ENCODE measurements at places on chromosomes 4 and X.

DNA sequence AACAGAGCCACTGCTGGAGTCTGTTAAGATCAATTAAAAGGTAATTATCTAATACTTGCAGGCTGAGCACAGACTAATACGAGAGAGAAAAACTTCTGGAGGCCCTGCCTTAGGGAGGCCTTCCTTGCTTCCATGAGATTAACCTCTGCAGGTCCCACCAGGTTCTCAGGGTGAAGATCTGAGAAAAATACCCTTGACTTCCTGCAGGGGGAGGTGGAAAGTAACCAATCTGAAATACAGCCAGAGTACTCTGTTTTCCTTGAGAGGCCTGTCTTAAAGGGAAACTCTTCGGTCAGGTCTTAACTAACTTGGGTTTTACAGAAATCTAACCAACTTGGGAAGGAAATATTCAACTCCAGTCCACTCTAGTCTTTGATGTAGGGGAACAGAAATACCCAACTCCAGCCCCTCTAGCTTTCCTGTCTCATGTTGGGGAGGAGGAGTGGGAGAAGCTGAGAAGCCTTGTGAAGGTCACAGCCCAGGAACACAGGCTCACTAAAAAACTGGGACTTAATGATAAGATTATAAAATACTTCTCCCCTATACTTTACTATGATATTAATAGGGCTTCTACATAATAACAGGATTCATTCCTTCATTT is 77.1 kb downstream of the TBCK start:
- DNase-seq = no peak

DNA sequence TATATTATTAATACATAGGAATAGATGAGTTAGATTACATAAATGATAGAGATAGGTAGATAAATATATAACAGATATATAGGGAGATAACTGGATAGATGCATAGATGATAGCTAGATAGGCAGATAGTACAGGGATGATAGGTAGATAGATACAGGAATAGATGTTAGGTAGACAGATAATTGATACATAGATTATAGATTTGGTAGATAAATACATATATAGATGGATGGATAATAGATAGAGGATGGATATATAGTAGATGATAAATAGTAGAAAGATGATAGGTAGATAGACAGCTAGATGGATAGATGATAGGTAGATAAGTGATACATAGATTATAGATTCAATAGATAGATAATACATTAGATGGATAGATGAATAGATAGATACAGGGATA is 283.6 kb downstream of the SHOX start:
- no peak for DNase-seq

- no peak for DNase-seq
Observed at GRCh38 chrX:108811891-108812290, 75.5 kb upstream of the IRS4 start.

- DNase-seq = no peak
Observed at GRCh38 chr4:28665306-28665705, 1804.7 kb downstream of the STIM2 start.

DNA sequence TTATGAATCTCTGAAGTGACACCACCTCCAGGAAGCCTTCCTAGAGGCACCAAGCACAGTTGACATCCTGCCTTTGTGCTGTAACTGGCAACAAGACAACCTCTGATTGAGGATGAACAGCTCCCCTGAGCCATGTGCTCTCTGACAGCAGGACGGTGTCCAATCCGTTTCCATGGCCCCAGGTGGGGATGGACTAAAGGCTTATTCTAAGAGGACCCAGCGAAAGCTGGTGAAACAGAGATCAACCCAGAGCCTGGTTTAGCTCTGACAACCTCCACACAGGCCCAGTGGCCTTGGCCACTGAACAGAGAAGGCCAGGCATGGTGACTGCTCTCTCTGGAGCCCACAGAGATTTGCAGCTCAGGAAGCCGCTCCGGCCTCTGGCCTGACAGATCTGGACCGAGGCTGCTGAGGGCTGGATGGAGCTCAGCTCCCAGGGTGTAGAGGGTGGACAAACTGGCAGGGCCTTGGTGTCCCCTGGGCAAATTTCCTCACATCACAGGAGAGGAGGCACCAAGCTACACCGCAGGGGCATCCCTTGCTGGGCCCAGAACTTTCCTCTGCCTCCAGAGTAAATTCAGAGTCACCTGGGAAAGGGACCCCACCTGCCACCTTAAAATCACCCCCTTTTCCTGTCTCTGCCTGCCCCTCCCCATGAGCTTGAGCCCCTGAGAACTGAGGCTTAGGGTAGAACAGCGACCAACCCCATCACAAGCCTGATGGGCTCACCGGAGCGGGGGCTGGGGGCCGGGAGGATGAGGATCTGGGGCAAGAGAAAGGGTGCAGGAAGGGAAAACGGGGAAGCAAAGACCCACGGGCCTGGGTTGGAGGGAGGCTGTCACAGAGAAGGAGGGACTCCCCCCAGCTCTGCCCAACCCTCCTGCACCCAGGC is 40.2 kb downstream of the HMX1 start:
- DNase-seq = no peak

DNA sequence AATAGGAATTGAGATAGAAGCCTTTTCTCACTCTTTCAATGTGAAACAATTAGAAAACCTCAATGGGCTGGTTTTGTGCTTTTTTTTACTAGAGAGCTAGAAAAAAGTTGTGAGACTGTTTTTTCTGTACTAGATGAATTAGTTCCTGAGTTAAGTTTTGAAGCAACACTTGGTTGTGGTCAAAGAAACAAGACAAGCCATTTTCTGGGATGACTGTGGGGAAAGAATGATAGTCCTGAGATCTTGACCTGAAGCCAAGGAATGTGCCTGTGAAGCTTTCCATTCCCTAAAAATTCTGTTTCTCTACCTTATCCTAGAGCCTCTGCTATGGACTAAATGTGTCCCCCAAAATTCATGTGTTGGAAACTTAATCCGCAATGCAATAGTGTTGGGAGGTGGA is 157.8 kb upstream of the TLL1 start:
- DNase-seq = no peak

GRCh38 chr4:125200556-125200955 is 114.2 kb upstream of the FAT4 start:
- no peak for DNase-seq

DNA sequence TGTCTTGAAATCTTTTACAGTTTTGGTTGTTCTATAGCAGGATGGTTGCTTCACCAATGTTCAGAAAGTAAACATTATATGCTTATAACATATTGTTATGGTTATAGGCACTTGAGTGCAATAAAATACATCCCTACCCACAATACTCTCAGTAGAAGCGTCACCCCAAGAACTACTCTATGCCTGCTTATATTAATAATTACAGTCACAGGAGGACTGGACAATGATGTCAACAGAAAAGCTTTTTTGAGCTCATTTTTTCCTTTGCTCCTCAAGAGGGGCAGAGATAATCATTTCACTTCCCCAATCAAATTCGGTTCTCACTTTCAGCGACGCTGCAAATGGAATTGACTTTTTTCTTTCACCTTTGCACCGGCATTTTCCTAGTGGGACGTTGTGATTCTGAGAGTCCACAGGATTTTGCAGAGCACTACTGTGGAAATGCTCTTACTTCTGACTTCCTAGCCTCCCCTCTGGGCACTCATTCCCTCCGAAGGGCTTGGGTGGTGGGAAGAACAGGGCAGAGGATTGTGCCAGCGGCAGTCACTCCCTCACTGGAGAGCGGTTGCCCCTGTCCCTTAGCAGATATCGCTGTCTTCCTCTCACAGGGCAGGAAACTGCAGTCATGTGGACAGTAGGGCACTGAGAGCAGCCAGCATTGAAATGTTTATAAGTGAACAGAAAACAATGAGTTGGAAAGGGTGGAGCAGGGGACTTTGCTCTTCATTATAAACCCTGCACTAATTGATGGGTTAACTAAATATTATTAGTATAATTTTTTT is 24.9 kb upstream of the SGMS2 start:
- DNase-seq = no peak

GRCh38 chrX:10199212-10199611 is 42.4 kb downstream of the CLCN4 start:
- no peak for DNase-seq

- no peak for DNase-seq
Observed at GRCh38 chrX:151929126-151929525, 16.4 kb downstream of the MAGEA4 start.

DNA sequence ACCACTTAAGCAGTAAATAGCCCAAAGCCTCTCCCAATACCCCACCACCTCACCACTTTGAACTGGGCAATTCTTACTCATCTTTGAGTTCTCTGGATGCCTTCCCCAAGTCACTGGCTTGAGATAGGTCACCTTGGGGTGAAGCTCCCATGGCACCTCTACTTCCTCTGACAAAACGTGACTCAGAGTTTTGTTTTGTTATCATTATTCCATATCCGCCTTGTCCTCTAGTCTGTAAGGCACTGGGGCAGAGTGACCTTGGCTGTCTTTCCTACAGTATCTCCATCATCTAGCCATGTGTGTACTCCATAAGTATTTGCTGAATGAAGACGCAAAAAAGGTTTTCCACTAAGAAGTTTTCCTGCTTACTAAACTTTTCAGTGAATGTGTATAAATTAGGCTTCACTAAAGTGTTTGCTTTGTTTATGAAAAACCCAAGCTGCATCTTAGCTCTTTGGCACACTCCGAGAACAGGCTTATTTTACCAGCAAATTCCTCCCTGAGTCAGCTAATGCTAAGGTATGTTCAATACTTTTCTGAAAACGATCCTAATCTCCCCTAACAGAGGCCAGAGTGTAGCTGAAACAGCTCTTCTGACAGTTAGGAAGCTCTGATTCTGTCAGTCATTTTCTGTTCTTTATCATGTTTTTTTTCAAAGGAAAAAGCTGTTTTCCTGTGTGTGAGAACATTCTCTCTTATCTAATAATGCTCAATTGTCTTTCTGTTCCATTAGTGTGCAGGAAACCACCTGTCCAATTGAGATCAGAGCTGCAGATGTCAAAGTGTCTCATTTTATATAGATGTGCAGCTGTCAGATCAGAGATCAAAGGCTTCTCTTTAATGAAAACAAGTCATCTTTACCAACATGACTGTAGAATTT is 30.2 kb upstream of the TSPAN5 start:
- no peak for DNase-seq

DNA sequence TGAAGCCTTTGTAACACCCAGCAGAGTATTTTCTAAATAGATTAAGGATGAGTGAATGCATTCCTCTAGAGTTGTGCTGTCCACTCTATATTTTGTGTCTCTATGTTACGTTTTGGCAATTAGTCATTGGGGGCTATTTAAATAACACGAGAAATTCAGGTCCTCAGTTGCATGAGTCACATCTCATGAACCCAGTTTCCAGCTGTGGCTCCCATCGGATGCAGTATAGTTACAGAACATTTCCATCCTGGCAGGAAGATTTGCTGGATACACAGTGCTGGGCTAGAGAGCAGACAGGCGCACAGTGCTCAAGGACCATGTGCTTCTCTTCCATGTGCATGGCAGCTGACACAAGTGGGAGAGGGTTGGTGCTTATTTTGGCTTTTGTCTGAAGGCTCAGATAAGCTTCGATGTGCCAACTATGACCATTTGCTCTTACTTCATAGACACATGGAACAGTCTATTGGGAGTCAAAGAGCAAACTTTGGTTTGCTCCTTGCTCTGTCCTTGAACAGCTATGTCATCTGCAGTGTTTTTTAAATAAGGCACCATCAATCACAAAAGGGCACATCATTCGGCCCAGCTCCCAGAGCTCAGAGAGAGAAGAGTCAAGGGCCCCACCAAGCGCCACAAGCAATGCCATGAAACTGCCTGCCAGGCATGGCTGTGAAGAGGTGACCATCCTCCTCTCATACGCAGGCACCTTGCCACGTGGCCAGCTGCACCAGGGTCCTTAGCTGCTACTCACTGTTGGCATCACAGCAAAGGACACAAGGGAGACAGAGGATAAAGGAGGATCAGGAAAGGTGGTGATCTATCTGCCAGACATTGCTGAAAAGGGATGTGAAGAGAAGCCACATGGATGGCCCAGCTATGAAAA is 8.1 kb upstream of the STS start:
- DNase-seq = no peak

DNA sequence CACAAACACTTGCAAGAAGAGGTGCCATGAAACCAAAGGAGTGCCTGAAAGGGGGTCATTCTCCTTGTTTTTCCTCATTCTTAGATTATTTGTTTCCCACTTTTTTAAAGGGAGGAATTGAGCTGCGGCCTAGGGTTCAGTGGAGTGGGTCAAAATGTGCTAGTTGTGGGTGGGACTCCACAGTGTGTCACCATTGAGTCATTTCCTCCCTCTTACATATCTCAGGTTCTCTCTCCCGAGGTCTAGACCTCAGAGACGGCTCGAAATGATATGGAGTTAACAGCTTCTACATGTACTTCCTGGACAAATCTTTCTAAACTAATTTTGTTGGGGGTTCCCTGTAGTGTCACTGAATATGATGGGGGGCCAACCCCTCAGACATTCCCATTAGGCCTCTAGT is 328.4 kb upstream of the SPANXN1 start:
- no peak for DNase-seq

DNA sequence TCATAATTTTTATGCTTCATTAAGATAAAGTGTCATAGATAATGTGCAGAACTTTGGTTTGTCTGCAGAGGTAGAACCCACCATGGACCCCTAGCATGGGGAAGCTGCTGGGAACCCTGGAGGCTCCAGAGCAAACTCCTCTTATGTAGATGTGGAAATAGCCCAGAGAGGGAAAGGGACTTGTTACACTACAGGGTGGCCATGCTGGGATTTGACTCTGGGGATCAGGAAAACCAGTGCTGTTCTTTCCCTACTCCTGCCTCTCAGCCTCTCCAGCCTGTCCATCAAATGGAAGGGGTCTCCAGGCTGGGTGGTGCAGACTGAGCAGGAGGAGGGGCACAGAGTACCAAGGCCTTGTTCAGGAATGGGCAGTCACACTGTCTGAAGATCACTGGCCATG is 54.2 kb downstream of the MSX1 start:
- DNase-seq = no peak

DNA sequence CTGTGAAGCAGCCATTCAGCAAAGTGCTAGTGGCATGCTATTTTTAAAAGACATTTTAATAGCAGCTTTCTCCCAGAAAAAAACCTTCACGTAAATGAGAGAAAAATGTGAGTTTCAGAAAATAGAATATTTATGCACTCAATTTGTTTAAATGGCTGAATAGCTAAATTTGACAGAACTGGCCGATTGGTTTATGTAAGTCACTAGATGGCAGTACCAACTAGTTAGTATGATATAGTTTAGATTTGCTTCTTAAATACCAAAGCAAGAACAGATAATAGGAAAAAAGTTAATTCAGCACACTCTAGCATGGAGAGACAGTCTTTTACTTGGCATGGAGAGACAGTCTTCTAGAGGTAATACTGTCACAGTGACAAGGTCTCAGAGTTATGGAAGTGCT is 250.1 kb downstream of the SNCA start:
- DNase-seq = no peak

GRCh38 chr4:153174821-153175567 is 29.2 kb upstream of the TRIM2 start:
- DNase-seq = no peak

GRCh38 chrX:86604607-86605006 is 456.4 kb downstream of the DACH2 start:
- DNase-seq = no peak

Data from epithelial cell of prostate (primary cell).